ENCODE measurements at places on chromosomes 11 and 22. TPM values are rescaled to one million over a fixed set of nuclear protein-coding genes. Genes with fewer than 3 reads are reported as not detected.

ZP1 gene
- total RNA-seq = 4.2 TPM

SUSD2 gene
- total RNA-seq = 20.9 TPM

KCNJ11 gene
- total RNA-seq = under 0.01 TPM

MICALL1 gene
- total RNA-seq = 18.6 TPM

GGTLC2 gene
- not detected for total RNA-seq

OR8B3 gene
- not detected for total RNA-seq

KCTD14 gene
- total RNA-seq = 0.56 TPM

C11orf21 gene
- not detected for total RNA-seq

NRXN2 gene
- total RNA-seq = 7.5 TPM

POTEH gene
- total RNA-seq = not detected

MAFF gene
- 41.6 TPM for total RNA-seq

OR52A1 gene
- total RNA-seq = not detected

ART5 gene
- not detected for total RNA-seq
